Stomach (tissue), 19 donors: ENCODE measurements at places on chromosomes 6 and 20. TPM values are rescaled to one million over a fixed set of nuclear protein-coding genes. Genes with fewer than 3 reads are reported as not detected.
A peak's percentile ranks its signal among the peaks of the same experiment; 100 is the strongest.

DNA sequence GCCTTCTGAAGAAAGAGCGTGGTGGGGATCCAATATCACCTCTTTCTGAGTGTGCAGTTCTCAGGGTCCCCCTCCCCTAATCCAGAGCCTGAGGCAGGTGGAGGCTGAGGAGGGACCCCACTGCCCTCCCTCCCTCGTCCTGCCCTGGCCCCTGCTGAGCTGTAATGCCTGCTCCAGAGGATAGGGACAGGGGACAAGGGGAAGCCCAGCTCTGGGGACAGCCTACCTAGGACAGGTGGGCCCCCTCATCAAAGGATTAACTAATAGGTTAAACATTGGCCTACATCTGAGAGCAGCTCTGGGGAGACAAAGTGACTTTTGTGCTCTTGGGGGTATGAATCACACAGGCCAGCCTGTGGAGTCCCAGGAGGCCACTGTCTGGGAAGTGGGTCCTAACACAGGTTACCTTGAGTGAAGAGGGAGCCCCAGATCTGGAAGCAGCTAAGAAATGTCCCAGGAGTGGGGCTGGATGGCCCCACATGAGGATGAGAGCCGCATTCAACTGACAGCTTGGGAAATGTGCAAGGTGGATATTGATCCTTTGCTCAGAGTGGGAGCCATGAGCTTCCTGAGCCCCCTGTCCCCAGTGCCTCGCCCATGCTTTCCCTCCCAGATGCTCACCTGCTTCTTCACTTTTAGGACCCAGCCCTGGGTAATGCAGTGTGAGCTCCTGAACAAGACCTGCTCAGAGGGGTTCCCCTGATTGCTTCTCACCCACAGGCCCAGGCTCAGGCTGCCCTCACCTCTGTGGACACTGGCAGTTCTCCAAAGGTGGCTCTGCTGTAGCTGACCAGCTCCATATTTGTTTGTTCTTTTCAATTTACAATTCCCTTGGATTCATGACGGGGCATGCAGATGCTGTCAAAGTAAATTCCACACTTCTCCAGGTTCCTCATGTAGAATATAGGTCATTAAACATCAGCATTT, 17.8 kb upstream of the CST9L start:
- DNase-seq, result no peak

- DNase-seq, result no peak
Observed at GRCh38 chr6:147774856-147775255, 266.4 kb downstream of the SAMD5 start.

GRCh38 chr6:41568585-41569384, 22.6 kb downstream of the FOXP4 start:
- DNase-seq, result peak; percentile 72

GRCh38 chr20:49766979-49767521, 45.6 kb upstream of the SLC9A8 start:
- no peak for DNase-seq

- DNase-seq, result no peak
Observed at GRCh38 chr6:166075925-166076324, 91.7 kb downstream of the TBXT start.

GRCh38 chr20:63051186-63051860, 44.6 kb upstream of the BHLHE23 start:
- no peak for DNase-seq

MRPS18A gene
- 4.0 TPM for total RNA-seq

LSM14B gene
- 25.4 TPM for total RNA-seq

PSORS1C1 gene
- total RNA-seq, result 2.7 TPM

HCRTR2 gene
- not detected for total RNA-seq

NOTCH4 gene
- total RNA-seq, result 13.0 TPM
